ENCODE measurements at places on chromosomes 12 and 14. TPM values are rescaled to one million over a fixed set of nuclear protein-coding genes. Genes with fewer than 3 reads are reported as not detected.
A peak's percentile ranks its signal among the peaks of the same experiment; 100 is the strongest.

DNA sequence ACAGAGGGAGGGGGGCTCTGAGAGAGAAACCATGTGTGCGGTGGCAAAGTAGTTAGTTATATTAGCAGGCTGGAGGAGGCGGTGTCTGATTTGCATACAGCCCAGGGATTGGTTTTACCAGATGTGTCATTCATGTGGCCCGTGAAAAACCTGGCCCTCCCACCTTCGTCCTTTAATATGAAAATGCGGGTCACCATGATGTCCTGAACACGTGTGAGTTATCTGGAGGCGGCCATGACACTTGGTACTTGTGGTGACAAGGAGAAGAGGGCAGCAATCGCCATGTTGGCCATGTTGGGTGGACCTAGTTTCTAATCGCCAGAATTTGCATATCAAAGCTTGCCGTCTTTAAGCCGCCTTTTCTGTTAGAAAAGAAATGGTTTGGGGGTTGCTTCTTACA lies 108.8 kb downstream of the RAD51B start:
- no peaks in the 10 kb centered on the region for H3K27me3 ChIP-seq
- no peak for DNase-seq
- H3K4me1 ChIP-seq, result 0 out of 2 replicates have a peak, but pooled peaks cover 2% of the 10 kb centered on the region
- no peak overlapping the region for H3K4me3 ChIP-seq
- no peak overlapping the region for H3K27ac ChIP-seq

GRCh38 chr12:67202011-67202677 lies 67.0 kb upstream of the CAND1 start:
- no peak for DNase-seq
- H3K36me3 ChIP-seq, result no peaks in the 10 kb centered on the region
- no peak overlapping the region for H3K27ac ChIP-seq

Gene ABHD12B
- not detected for total RNA-seq

- peaks cover under 1% of the 10 kb centered on the region for H3K27me3 ChIP-seq
- no peaks in the 10 kb centered on the region for H3K4me1 ChIP-seq
- no peak for DNase-seq
- H3K4me3 ChIP-seq, result no peak overlapping the region
These were observed 30.5 kb upstream of the MON2 start for GRCh38 chr12:62436164-62436503.

Gene BCAT1
- 239 TPM for total RNA-seq

Gene BEGAIN
- 0.89 TPM for total RNA-seq

DNA sequence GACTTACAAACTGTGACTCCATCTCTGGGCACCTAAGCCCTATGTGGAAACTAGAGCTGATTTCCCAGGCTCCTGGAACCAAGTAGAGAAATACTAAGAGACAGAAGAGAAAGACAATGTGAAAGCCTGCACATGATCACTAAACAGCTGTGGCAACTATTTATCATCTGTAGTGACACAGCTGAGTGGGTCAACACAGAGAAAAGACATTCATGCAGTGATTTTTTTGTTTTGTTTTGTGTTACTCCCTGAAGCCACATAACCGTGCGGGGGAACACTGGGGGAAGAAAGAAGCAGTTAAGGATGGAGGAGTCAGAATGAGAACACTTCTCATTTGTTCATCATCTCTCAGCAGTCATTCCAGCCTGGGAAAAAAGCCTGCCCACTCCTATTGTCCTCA lies 1.5 kb downstream of the PRR4 start:
- peak; percentile 34 for DNase-seq
- peak overlapping the region; percentile 37 for H3K27ac ChIP-seq
- H3K4me3 ChIP-seq, result no peak overlapping the region
- no peaks in the 10 kb centered on the region for H3K27me3 ChIP-seq

DNA sequence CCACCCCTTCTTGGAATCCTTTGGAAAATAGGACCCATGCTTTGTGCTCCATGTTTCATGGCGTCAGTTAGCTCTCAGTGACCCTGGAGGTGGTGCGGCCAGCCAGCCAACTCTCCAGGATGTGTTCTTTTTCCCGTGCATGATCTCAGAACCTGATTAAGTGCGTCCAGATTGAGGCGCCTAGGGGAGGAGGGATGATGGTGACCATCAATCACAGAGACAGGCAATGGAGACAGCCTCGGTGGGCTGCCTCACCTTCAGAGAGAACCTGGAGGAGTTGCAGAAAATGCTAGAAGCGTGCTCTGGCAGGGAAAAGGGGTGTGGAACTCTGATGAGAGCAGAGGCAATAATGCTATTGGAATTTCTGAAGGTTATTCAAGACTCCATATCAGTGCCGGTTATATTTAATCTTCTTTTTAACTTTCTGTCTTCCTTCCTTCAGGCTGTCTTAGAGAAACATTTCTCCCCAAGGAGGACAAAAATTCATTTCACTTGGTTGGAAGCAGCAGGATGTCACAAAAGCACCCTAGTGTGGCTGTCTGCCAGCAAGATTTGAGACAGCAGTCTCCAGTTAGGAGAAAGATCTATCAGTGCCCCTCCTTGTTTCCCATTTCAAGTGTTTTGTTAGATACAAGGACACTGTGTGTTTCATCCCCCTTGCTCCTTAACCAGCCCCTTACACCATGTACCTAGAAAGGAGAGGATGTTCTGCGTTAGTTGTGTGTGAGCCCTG lies 53.3 kb upstream of the IGF1 start:
- DNase-seq, result no peak
- no peaks in the 10 kb centered on the region for H3K27me3 ChIP-seq
- H3K4me1 ChIP-seq, result peaks cover under 1% of the 10 kb centered on the region
- H3K27ac ChIP-seq, result no peak overlapping the region
- no peak overlapping the region for H3K4me3 ChIP-seq

DNA sequence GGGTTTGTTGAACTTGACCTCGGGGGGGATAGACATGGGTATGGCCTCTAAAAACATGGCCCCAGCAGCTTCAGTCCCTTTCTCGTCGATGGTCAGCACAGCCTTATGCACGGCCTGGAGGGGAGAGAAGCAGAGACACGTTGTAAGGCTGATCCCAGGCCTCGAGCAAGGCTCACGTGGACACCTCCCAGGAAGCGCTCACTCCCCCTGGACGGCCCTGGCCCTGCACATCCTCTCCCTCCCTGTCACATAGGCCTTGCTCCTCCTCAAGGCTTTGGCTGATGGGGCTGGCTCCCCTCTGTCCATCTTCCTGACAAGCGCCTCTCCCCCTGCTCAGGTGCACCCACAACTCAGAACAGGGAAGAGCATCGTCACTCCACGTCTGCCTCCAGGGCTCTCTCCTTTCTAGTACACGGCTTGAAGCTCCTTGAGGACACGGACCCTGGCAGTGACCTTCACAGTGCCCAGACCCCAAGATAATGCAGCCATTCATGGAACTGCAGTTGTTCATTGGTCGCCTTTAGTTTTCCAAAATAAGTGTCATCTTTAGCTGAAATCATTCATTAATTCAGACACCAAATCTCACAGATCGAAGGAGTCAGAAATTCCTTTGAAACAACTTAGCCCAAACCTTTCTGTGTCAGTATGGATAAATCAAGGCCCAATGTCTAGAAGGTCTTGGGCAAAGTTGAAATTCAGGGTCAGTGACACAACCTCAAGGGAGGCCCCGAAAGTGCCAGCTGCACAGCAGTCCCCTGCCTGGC lies 9.7 kb downstream of the SERPINA1 start:
- H3K4me3 ChIP-seq, result no peak overlapping the region
- no peaks in the 10 kb centered on the region for H3K36me3 ChIP-seq
- no peak for DNase-seq
- no peak overlapping the region for H3K27ac ChIP-seq
- no peaks in the 10 kb centered on the region for H3K27me3 ChIP-seq

GRCh38 chr14:59267046-59267445 lies 78.6 kb downstream of the DAAM1 start:
- H3K4me3 ChIP-seq, result no peak overlapping the region
- H3K27ac ChIP-seq, result no peak overlapping the region
- H3K27me3 ChIP-seq, result no peaks in the 10 kb centered on the region
- no peaks in the 10 kb centered on the region for H3K36me3 ChIP-seq
- H3K4me1 ChIP-seq, result no peaks in the 10 kb centered on the region
- DNase-seq, result no peak

- no peaks in the 10 kb centered on the region for H3K27me3 ChIP-seq
- DNase-seq, result no peak
- H3K36me3 ChIP-seq, result no peaks in the 10 kb centered on the region
- no peak overlapping the region for H3K27ac ChIP-seq
- no peak overlapping the region for H3K4me3 ChIP-seq
- no peaks in the 10 kb centered on the region for H3K4me1 ChIP-seq
These were observed 103.0 kb downstream of the PEBP1 start for GRCh38 chr12:118238888-118239287.

- no peak for DNase-seq
- H3K27me3 ChIP-seq, result peaks cover 10% of the 10 kb centered on the region
- H3K36me3 ChIP-seq, result no peaks in the 10 kb centered on the region
These were observed 2.8 kb upstream of the PIWIL1 start for GRCh38 chr12:130334937-130335336.

GRCh38 chr14:69096781-69097475 lies 56.0 kb downstream of the DCAF5 start:
- DNase-seq, result no peak
- no peak overlapping the region for H3K4me3 ChIP-seq
- H3K27ac ChIP-seq, result no peak overlapping the region
- peaks cover 26% of the 10 kb centered on the region for H3K4me1 ChIP-seq
- H3K27me3 ChIP-seq, result no peaks in the 10 kb centered on the region
- peaks cover 4% of the 10 kb centered on the region for H3K36me3 ChIP-seq

All from SJCRH30 (cell line).